Panc1 (cell line): ENCODE measurements at places on chromosomes 6 and 20.

DNA sequence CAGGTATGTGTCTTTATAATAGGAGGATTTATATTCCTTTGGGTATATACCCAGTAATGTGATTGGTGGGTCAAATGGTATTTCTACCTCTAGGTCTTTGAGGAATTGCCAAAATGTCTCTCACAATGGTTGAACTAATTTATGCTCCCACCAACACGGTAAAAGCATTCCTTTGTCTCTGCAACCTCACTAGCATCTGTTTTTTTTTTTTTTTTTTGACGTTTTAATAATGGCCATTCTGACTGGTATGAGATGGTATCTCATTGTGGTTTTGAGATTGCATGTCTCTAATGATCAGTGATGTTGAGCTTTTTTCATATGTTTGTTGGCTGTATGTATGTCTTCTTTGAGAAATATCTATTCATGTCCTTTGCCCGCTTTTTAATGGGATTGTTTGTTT is 144.9 kb upstream of the RGS17 start:
- DNase-seq: no peak

DNA sequence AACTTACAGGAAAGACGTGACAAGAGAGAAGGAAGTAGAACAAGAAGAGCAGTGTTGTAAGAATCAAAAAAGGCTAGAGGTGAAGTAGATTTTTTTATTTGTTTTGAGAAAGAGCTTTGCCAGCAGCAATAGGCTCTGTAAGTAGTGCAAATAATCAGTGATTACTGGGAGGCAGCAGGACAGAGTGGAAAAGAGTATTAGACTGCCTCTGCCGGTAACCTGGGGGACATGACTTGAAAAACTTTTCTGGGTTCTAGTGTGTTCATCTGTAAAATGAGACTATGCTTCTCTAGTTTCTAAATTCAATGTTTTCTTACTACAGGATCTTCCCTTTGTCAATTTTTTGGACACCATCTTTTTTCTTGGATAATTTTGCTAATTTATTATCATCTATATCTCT is 5.8 kb upstream of the IRAK1BP1 start:
- no peak for DNase-seq

- no peak for DNase-seq
Measured at GRCh38 chr6:123215211-123215610, 219.2 kb downstream of the CLVS2 start.

- DNase-seq: no peak
Measured at GRCh38 chr20:58198384-58198783, 30.1 kb downstream of the ANKRD60 start.

- no peak for DNase-seq
Measured at GRCh38 chr6:64084185-64084663, 448.6 kb downstream of the PHF3 start.
